ENCODE measurements at places on chromosomes 11 and 22.

- no peak for DNase-seq
Measured at GRCh38 chr22:43147821-43148220, 3.5 kb upstream of the TSPO start.

- DNase-seq = no peak
Measured at GRCh38 chr11:55652560-55652959, 4.4 kb downstream of the OR4S2 start.

GRCh38 chr22:40660730-40661129, 18.6 kb upstream of the MCHR1 start:
- no peak for DNase-seq

GRCh38 chr11:15825976-15826650, 530.2 kb downstream of the SOX6 start:
- DNase-seq = no peak

GRCh38 chr22:29948385-29948769, 65.4 kb downstream of the MTMR3 start:
- no peak for DNase-seq

- DNase-seq = no peak
Measured at GRCh38 chr22:48782811-48783511, 1044.7 kb downstream of the BRD1 start.

- DNase-seq = peak; percentile 10
Measured at GRCh38 chr22:46827136-46827780, 64.8 kb downstream of the TBC1D22A start.

- no peak for DNase-seq
Measured at GRCh38 chr11:112844517-112844916, 116.7 kb upstream of the NCAM1 start.

Measured in activated CD4-positive, alpha-beta T cell treated with anti-CD3 and anti-CD28 coated beads, Interleukin-2, amount 50 U/mL, for 1 hour (primary cell).